ENCODE measurements at places on chromosomes 4 and X.

- DNase-seq = peak; percentile 93
Measured at GRCh38 chrX:119763181-119763580, 4.8 kb downstream of the SOWAHD start.

DNA sequence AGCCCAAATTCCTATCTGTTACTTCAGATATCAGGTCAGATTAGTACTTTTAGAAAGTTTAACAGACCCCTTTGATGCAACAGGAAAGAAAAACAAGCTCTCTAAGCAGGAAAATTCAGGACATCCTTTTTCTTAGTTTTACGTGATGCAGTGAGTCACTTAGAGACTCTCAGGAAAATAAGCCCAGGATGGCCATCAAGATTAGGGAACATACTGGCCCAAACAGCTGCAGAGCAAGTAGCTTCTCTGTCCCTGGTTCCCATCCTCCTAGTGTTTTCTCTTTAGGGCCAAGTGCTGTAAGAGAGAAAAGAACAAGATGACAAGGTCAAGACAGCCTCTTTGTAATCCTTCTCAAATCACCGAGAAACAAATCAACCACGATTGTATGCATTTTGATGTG is 219.1 kb downstream of the ZNF674 start:
- DNase-seq = peak; percentile 53

GRCh38 chrX:124634363-124634762 is 288.0 kb downstream of the SH2D1A start:
- no peak for DNase-seq

DNA sequence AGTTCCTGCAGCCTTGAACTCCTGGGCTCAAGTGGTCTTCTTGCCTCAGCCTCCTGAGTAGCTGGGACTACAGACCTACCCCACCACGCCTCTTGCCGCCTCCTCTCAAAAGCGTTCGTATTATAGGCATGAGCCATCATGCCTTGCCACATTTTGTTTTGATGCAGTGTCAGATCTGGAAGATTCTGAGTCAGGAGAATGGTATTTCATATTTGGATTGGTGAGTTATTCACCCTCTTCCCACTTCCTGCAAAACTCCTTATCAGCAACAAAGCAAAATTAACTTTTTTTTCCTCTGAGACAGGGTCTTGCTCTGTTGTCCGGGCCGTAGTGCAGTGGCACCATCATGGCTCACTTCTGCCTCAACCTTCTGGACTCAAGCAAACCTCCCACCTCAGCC is 29.6 kb downstream of the REST start:
- peak; percentile 94 for DNase-seq

GRCh38 chrX:9903146-9903545 is 64.0 kb upstream of the CLDN34 start:
- no peak for DNase-seq

Data from fibroblast of skin of back (primary cell).